ENCODE measurements at places on chromosomes 2 and 18.

GRCh38 chr2:9165625-9166024 lies 41.0 kb upstream of the ASAP2 start:
- no peak for DNase-seq

DNA sequence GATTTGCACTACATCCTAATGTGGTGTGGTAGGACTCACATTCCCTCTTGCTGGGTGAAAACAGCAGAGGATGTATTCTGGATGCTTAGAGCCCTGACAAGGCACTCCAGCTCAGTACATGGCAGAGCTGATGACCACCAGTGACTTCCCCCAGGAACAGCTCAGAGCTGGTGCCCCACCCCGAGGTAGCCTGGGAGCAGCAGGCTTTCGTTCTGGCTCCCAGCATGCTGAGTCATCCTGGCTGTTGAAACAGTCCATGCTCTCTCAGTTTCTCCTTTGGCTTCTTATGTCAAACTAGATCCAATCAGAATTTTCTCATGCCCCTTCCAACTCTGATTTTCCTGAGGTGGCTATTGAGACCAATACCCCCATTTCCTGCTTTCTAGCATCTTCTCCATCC lies 438.2 kb downstream of the NBAS start:
- no peak for DNase-seq

DNA sequence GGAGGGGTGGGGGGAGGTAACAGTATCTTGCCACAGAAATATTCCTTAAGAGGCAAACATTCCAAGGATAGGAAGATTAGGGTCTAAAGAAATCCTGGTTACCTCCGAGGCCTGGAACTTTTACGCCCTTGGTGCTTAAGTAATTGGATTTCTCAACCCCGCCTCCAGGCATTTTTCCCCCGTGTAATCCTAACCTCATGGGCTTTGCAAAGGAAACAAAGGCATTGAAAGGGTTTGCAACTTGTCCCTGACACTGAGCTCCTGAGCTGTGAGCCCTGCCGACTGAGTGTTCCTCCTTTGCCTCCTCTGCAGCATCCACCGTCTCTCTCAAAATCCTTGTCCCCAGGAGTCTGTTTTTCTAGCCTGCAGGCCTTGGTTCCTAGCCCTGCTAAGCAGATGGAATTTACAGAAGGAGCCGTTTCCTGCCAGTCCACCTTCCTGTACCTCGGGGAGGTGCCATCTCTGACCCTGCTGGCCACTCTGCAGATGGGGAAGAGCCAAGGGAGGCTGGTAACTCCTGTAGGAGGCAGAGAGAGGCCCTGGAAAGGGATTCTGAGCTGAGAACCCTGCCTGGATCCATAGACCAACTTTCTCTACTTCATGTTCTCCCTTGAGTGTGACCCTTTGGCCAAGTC lies 24.2 kb downstream of the TET3 start:
- peak; percentile 30 for DNase-seq

DNA sequence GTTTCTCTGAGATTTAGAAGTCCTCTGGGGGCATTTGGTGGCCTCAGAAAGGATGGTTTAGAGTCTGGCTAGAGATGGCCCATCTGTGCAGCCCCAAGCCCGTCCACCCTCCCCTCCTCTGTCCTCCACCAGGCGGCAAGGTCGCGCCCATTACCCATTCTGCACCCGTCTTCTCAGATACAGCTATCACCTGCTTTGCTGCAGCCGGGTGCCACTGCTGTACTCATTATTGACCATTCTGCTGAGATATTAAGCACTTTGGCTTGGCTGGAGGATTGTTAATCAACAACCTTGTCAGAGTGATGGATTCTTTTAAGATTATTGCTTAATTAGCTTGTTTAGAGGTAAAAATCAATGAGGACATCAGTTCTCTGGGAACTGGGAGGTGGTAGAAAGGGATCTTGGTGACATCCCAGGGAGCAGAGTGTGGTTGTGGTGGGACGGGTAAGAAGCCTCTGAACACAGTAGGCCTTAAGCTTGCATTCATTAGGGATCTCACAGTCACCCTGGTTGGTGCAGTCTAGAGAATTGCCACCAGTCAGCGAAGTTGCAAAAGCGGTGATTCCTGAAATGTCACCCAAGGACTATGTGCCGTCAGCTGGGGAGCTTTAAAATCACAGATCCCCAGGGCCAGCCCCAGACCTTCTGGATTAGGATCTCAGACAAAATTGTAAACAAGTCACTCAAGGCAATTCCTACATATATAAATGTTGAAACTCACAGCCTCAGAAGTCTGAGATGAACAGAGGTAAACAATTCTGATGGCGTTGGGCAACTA lies 90.9 kb downstream of the CAPN13 start:
- DNase-seq: no peak

DNA sequence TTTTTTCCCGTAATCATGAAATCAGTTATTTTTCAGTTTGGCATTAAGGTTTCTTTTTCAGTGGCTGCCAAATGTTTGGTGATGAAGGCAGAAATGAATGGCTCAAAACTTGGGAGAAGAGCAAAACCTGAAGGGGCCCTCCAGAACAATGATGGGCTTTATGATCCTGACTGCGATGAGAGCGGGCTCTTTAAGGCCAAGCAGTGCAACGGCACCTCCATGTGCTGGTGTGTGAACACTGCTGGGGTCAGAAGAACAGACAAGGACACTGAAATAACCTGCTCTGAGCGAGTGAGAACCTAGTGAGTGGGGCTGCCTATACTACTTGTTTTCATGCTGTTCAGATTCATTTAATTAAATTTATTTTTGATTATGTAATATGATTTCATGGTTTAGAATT lies 29.2 kb upstream of the MSH2 start:
- DNase-seq: no peak

DNA sequence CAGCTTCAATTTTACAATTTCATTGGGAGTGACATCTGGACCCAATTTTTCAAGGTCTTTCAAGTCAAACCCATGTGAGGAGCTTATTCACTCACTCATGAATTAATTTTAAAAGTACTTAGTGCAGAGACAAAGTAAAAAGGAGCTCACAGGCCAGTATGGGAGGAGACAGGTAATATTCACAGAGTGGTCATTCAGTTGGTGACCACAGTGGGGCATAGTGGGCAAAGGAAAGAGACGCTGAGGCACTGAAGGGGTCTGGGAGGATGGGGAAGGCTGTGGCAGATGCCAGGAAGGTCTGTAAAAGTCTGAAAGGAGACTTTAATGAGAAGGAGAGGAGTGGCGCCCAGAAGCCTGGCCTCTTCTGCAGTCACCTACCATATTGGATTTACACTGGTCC lies 76.0 kb downstream of the CD8B2 start:
- DNase-seq: no peak

DNA sequence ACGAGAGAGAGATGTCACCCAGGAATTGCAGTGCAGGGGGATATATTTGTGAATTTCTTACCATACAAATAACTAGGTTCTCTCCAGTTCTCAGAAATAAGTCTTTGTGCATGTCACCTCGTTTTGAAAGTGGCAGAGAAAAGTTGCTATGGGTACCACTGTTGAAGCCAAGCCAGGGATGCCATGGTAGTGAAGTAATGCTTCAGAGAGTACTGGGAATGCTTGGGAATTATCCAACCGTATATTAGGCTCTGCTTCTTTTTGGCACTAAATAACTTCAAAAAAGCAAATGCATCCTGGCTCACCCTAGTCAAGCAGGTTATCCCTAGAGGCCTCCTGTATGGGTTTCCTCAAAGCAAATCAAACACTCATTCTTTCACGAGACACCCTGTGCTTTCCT lies 50.7 kb upstream of the DDX18 start:
- DNase-seq: no peak

DNA sequence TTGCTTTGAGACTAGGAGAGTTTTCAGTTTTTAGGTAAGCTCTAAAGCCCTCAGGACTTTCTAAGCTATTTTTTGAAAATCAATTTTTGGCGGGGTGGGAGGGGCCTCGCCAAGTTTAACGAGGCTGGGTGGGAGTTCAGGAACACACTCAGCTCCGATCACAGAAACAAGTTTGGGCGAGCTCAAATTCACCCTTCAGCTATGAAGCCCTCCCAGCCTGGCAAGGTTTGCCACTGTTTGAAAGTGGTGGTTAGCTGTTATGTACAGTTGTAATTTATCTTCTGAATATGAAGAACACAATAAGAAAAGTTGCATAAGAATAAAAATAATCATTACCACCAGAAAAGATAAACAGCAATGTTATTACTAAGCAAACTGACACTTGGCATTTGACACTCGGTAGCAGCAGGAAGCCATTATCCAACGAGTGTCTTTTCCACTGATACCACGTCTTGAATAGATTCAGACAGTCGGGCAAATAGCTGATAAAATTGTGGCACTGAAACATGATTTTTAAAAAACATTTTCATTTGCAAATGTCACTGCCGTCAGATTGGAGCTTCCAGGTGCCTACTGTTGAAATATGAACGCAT lies 59.8 kb downstream of the KCTD1 start:
- no peak for DNase-seq

- DNase-seq: peak; percentile 29
These were observed 11.7 kb upstream of the GPC1 start for GRCh38 chr2:240423788-240424191.

- no peak for DNase-seq
These were observed 261.3 kb downstream of the ALPK2 start for GRCh38 chr18:58367425-58368140.

DNA sequence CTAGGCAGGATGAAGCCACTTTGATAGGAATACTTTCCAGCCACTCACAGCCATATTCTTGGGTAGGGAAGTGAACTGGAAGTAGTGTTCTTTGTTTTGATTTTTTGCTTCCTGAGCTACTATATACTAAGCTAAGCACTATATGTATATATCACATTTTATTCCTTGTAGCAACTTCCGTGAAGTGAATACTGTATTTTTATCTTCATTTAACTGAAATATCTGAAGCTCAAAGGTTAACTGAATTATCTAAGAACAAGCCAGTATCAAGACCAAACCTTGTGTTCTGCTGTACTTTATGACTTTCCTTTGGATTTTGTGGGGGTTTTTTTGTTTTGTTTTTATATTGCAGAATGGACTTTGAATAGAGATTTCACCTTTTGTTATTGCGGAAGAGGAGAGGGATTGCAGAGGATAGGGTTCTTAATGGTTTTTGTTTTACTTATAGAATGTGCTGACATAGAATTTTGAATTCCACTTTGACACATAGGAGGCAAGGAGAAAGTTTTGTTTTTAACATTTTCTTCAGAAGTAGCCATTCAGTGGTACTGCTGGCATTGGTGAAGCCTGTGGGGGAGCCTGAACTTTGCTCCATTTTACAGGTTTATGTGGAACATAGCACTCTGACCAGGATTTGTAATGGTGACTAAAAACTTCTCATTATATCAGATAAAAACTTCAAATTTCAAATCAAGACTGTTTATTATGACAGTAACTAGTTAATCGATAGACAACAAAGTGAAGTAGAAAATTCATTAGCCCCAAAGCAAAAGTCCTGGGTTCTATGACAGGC lies 24.1 kb upstream of the RNF138 start:
- no peak for DNase-seq

DNA sequence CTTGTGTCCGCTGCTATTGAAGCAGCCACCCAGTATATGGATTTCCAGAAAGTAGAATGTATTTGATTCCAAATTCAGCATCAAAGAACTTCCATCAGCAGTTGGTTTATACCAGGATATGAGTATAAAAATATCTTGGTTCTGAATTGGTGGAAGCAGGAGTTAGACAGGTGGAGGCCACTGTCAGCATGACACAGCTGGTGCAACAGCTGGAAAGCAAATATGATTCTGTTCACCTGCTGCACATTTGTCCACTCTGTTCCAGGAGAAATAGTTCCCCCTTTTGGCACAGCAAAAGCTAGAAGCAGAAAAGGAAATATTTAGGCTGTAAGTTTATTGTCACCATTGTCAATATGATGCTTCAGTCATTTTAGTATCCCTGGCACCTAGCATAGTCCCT lies 41.2 kb downstream of the KIAA2012 start:
- DNase-seq: no peak

- DNase-seq: no peak
These were observed 2.1 kb upstream of the TCF7L1 start for GRCh38 chr2:85131116-85131515.

GRCh38 chr2:7102826-7103225 lies 185.6 kb downstream of the RNF144A start:
- DNase-seq: no peak

- DNase-seq: no peak
These were observed 131.2 kb upstream of the SOX11 start for GRCh38 chr2:5561006-5561405.

DNA sequence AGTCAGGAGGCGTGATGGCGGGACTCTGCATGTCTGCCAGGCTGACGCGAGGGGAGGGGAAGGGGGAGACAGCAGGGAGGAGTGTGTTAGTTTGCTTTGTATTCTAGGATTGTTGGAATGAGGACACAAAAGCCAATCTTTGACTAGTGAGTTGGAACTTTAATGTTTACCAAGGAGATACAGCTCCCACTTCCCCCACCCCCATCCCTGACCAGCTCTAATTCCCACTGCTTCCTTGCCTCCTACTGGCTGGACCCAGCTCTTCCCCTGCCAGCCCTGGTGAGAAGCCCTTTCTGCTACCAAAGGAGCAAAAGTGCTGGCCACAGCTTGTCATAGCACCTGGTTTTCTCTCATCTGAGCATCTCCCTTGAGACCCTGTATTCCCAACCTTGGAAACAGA lies 84.5 kb downstream of the CELF4 start:
- DNase-seq: no peak

- no peak for DNase-seq
These were observed 151.8 kb downstream of the DNER start for GRCh38 chr2:229562472-229563127.

- DNase-seq: peak; percentile 80
These were observed 773 bp downstream of the MBP start for GRCh38 chr18:77131652-77132368.

DNA sequence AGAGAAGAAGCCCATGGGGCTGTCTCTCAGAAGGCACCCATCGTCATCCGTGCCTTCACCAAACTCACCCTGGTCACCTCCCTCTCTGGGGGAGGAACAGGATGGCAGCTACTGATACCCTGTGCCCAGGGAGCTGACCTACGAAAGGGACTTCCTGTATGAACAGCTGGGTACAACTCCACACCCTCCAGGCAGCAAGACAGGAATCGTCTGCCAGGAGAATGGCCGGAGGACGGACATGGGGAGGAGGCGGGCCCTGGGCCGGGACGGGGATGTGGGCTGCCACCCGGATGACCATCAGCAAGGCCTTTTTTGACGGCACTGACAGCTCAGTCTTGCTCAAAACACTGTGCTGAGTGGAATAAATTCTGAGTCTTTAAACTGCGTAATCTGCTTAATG lies 243.6 kb downstream of the HDAC4 start:
- peak; percentile 43 for DNase-seq

DNA sequence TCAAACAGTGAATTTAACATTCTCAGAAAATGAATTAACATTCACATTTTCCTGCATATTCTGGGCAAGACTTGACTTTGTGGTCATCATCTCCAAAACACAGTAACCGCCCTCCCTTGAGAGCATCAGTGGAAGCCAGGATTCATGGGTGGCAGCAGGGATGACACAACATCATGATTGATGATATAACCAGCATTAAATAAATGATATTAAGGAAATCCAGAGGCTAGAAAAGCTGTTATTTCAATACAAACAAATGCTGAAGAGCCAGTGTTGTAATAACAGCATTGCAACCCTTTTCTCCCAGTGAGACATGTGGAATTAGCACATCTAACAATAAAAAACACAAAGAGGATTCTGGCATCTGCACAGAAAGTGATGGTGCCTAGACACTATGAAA lies 41.1 kb downstream of the CDC42EP3 start:
- no peak for DNase-seq

- DNase-seq: no peak
These were observed 52.9 kb upstream of the IMP4 start for GRCh38 chr2:130289780-130290179.

Data from Peyer's patch (tissue), 4 donors.